ENCODE measurements at places on chromosomes 1 and 21. TPM values are rescaled to one million over a fixed set of nuclear protein-coding genes. Genes with fewer than 3 reads are reported as not detected.

DNA sequence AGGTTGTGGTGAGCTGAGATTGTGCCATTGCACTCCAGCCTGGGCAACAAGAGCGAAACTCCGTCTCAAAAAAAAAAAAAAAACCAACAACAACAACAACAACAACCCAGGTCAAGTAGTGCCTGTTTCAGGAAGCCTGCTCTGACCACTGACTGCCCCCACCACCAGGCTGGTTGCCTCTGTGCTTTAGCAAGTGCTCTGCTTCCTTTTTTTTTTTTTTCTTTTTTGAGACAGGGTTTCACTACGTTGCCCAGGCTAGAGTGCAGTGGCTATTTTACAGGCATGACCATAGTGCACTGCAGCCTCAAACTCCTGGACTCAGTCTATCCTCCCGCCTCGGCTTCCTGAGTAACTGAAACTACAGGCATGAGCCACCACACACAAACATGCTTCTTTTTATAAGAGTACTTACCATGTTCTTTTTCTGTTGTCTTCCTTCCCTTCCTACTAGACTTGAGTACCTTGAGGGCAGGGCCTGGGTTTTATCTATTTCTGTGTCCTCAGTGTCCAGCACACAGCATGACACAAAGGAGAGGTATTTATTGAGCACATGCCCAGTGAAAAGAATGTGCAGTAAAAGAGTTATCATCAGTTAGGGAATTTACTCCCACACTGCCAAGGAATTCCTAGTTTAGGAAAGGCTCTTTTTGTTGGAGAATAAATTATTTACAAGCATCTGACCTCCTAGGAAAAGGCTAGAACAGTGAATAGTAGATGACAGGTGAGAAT lies 9.9 kb upstream of the COA7 start:
- DNase-seq: peak; percentile 90

DNA sequence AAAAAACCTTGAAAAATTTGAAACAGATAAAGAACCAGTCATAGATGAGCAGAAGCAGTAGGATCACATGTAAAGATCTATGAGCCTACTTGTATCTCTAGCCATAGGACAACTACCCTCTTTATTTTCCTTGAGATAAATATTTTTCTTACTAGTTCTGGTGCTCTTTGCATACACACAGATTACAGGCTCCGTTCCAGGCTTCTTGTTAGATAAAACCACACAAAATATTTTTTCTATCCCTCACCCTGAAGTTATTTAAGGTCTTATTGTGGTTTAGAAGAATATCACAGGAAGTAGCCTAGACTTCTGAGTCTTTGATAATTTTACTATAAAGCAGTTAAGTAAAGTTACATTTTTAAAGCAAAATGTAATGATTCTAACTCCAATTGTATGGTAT lies 512.2 kb downstream of the NEGR1 start:
- DNase-seq: peak; percentile 58

DNA sequence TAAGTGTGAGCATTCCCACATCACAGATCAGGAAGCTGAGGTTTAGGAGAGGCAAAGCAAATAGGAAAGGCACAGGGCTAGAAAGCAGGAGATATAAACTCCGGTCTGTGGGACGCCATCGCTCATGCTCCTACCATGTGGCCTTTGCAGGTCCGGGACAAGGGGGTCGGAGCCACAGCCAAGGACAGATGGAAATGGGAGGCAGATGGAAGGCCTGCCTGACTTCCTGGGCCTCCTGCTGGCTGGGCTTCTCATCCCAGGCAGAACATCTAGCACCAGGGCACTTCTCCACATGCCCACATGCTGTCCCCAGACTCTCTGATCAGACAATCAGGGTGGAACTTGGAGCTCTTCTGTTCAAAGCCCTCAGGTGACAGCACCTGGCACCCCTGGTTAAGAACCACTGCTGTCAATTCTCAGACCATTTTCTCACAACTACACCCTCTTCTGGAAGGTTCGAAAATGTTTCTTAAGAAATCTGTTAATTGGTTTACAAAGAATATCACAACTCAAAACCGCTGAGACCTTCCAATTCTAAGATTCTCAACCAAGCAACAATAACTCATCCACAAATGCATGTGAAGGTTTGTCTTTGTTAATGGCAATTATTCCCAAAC lies 173.3 kb upstream of the EDN2 start:
- no peak for DNase-seq

DNA sequence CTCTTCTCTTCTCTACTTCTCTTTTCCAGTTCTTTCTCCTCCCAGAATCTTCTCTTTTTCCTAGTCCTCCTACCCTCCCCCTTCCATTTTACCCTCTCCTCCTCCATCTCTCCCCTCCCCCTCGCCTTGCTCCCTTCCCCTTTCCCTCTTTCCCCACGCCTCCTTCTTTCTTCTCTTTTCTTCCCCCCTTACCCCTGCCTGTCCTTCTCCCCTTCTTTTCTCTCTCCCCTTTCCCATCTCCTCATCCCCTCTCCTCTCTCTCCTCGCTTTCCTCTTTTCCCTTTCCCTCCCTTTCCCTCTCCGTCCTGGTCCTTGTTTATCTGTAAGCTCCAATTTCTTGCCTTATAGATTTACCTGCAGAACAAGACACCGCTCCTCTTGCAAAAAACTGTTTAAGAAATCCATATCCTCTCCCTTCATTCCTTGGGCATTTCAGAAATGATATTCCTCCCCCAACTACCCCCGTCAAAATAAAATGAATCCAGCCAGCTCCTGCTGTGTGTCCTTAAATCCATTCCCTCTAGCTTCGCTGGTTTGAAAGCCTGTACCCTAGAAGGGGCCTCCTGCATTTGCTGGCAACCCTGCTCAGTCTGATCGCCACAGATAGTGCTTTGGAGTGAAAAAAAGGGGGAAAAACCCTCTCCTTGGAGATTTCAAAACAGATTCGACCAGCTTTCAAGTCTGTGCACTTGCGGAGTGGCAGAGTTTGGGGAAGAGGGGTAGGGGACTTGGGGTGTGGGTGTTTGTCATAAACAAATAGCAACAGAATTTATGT lies 89.4 kb downstream of the PAPPA2 start:
- DNase-seq: no peak

DNA sequence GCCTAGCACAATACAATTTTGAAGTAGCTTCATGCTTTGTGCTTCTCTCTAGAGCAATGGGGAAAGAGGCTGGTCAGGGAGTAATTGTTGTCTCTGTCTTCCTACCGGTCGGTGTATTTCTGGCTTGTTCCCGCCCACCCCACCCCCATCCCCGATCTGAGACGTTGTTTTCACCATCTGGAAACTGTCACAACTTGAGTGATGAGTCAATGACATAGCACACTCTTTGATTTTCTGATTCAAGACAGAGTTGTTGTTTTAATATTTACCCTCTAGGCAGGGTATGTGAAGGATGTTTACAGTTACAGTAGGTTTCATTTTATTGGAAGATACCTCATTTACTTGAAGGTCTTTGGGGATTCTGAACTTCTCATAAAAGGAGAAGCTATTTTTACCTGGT lies 7.0 kb downstream of the IL12RB2 start:
- DNase-seq: no peak

- DNase-seq: no peak
These were observed 17.3 kb upstream of the LRP8 start for GRCh38 chr1:53344921-53345838.

DNA sequence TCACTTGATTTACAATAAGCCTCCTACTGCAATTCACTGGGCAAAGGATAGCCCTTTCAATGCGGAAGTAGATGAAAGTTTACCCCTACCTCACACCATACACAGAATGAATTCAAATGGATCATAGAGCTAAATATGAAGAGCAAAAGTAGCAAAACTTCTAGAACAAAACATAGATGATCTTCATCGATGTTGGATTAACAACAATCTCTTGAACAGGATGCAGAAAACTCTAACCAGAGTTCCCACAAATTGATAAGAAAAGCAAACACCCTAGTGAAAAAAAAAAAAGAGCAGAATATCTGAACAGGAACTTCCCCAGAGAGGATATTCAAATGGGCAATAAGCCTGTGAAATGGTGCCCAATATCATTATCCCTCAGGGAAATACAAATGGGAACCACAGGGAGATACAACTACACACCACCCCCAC lies 1.9 kb upstream of the UBASH3A start:
- DNase-seq: no peak

DNA sequence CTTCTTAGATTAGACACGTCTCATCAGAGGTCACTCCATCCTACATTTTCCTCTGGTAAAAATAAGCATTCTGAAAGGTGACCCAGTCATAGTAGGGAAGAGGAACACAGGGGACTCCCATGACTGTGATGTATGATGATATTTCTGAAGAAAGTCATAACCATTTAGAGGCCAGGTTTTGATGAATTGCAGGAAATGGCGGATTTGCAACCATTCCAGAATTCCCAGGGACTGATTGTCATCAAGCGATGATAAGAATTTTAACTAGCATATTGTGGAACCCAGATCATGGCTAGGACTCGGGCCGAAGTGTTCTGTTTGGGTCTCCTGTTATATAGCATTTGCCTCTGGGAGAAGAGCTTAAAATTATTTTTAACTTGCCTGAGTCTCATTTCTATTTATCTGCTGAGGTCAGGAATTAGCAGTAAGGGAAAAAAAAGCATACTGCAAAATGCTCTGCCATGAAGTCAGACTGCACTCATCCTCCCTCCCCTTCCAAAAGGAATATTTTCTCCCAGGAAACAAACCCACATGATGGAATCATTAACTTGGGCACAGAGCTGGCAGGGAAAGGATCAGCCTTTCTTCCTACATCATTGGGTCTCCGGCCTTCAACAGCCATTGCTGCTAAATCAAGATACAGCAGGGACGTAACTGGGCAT lies 286.7 kb downstream of the HLX start:
- DNase-seq: peak; percentile 35

GRCh38 chr1:94107141-94107540 lies 13.8 kb downstream of the ABCA4 start:
- no peak for DNase-seq

DNA sequence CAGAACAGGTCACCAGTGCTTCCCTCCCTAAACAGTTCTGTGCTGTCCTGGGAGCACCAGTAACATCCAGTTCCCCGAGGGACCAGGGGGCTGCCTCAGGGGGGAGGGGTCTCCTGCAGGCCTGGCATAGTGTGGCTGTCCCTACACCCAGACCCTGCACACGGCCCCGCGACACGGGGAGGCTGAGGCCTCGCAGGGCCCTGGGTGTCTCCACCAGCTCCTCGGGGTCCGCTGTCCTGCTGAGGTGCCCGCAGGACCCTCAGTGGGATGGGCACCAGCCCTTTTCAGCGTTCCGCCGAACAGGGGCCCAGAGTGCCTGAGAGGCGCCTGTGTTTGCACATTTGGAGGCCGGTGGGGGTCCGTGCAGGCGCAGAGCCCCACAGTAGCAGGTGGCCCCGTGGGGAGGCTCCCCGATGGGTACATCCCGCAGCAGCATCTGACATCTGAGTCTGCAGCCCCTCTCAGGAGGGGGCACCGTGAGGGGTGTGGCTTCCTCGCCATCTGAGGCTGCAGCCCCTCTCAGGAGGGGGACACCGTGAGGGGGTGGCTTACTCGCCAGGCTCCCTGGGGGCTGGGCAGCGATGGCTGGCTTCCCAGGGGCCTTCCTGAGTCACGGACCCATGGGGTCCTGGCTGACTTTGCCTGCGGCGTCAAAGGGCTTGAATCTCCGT lies 18.5 kb upstream of the C1orf159 start:
- DNase-seq: no peak

DNA sequence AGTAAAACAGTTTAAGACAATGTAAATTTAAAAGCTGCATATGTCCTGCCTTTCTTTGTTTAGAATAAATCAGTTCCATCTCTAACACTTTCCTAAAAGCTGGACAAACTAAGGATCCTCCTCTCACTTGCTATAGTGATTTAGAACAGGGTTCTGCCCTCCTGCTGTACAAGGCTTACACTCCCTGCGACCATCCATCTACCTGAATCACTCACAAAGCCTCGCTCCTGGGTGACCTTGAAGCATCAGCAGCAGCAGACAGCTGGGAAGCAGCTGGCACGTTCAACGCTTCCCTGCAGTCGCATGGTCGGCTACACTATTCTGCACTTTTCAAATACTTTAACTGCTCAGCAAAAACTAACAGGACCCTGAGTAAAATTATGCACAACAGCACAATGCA lies 128.0 kb downstream of the NTPCR start:
- no peak for DNase-seq

CRNN gene
- total RNA-seq: not detected
